Activated naive CD4-positive, alpha-beta T cell (primary cell): ENCODE measurements at places on chromosomes 13 and 19.

GRCh38 chr13:108595436-108596274, 33.8 kb upstream of the MYO16 start:
- DNase-seq = no peak

DNA sequence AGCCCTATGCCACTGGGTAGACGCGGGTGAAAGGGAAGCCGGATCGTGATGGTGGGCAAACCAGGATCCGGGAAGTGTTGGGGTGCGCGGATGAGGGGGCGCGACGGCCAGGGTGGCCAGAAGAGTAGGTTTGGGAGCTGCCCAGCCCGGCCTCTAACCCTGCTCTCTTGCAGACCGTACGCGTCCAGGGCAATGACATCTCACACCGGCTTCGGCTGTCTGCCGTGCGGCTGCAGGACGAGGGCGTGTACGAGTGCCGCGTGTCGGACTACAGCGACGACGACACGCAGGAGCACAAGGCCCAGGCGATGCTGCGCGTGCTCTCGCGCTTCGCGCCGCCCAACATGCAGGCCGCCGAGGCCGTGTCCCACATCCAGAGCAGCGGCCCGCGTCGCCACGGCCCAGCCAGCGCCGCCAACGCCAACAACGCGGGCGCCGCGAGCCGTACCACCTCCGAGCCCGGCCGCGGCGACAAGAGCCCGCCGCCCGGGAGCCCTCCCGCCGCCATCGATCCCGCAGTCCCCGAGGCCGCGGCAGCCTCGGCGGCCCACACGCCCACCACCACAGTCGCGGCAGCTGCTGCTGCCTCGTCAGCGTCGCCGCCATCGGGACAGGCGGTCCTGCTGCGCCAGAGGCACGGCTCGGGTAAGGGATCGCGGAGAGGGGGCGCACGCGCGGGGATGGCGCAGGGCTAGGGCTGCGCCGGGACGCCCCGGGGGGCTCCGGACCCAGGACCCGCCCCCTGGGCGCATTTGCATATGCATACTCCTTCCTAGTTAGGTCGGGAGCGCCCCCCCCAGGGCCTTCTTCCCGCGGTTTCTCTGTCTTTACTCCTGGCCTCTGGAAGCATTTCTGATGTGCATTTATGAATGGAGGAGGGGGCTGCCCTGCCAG, 4.1 kb downstream of the VSTM2B start:
- no peak for DNase-seq

DNA sequence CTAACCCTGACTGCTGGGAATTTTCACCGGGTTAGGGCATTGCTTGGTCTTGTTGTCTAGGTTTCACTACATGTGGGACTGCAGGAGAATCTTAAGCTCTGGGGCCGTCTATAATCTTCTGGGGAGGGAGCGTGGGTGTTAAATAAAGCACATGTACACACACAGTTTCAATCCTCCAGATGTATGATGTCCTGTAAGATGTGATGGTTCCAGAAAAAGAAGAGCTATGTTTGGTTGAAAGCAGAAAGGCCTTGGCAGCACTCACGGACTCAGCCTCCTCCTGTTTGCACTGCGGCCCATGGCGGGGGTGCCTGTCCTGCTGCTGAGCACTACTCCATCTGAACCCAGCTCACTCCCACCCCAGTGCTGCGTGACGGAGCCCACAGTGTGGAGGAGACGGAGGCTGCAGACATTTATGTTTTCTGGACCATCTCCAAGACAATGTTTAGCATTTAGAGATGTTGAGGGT, 343.5 kb downstream of the TEX29 start:
- DNase-seq = no peak

DNA sequence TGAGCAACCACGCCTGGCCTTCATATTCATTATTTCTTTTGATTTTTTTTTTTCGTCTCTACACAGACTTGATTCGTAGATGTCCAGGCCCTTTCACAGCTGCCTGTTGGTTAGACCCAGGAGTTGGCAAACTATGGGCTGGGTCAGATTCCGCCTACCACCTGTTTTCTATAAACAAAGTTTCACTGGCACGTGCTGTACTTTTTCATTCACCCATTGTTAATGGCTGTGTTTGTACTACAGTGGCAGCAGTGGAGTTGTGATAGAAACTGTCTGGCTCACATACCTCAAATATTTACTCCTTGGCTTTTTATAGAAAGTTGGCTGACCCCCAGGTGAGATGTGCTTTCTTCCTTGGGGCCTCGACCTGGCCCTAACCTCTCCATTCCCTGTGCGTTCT, 72.9 kb upstream of the TEX29 start:
- DNase-seq = no peak

GRCh38 chr13:40026741-40027140, 371.3 kb downstream of the COG6 start:
- peak; percentile 9 for DNase-seq

DNA sequence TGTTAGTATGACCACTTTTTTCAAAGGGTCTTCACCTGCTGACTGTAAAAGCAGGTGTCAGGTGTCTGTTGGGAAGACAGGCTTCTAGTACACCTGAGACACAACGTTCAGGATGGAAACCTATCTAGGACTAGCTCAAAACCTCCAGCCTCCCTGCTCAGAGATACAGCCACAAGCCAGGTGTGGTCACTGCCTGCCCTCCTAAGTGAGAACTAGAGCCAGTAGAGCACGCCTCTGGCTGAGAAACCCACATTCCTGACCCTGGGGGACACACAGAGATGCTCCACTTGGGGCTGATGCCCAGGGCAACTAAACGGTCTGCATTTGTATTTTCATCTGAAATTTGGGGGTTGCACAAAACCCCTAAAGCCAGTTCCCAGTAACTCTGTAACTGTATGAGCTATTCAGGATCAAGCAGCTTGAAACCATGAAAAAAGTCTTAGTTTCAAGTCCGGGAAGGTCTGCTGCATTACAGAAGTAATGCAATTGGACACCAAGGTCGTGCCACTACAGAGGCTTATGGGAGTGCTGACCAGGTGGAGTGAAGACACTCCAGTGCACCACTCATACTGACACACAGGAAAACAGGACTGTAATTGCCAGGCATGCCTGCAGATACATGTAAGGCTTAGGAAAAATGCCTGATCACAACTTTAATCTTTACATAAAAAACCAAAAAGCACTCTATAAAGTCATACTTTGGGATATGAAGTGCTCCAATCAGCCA, 27.8 kb downstream of the ANKRD10 start:
- DNase-seq = no peak

GRCh38 chr19:15279326-15279904, 47.2 kb upstream of the EPHX3 start:
- DNase-seq = no peak
